Glomerular endothelial cell (primary cell): ENCODE measurements at places on chromosomes 6 and 20.

DNA sequence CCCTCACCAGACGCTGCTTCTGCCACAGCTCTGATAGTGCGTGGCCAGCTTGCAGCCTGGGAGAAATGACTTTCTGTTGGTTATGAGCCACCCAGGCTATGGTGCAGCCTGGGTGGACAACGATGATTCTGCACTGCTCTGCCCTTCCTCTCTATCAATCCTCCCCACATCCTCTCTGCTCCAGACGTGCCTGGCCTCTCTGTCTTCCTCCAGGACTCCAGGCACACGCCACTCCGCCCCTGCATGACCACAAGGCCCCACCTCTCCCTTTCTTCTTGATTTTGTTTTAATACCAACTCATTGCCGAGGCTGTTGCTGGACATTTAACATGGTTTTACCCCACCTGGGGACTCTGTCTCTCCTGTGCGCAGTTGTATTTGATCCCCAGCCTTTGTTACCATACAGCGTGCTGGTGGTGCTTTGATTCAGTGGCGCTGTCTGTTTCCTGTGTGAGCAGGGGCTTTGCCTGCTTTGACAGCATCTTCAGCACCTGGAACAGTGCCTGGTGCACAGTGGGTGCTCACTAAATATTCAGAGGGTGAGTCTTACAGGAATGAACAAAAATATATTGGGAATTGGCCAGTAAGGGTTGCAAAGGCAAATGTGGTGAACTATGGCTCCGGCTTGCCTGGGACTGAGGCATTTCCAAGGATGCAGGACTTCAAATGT lies 280.9 kb downstream of the CDH26 start:
- DNase-seq, result no peak

DNA sequence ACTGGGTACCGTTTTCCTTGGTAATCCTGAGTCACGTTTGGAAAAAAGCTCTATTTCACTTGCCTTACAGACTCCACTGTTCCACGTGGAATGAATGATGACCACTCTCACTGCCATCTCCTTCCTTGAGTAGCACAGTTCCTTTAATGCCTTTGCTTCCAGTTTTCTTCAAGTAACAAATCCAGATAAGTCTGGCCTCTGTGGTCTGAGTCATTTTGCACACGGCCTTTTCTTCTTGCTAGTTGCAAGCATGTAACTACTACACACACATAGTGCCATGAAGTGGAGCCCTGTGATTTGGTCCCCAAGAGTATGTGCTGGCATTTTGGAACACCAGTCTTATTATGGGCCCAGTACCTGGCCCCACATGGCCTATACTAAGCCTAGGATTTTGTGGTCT lies 182.8 kb downstream of the SASH1 start:
- DNase-seq, result no peak

DNA sequence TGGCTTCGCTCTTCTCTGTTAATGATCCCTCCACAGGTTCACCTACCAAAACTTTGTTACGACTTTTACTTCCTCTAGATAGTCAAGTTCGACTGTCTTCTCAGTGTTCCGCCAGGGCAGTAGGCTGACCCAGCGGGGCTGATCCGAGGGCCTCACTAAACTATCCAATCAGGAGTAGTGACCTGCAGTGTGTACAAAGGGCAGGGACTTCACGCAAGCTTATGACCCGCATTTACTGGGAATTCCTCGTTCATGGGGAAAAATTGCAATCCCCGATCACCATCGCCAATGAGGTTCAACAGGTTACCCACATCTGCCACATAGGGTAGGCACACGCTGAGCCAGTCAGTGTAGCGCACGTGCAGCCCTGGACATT lies 771.4 kb upstream of the DEFB115 start:
- DNase-seq, result no peak

DNA sequence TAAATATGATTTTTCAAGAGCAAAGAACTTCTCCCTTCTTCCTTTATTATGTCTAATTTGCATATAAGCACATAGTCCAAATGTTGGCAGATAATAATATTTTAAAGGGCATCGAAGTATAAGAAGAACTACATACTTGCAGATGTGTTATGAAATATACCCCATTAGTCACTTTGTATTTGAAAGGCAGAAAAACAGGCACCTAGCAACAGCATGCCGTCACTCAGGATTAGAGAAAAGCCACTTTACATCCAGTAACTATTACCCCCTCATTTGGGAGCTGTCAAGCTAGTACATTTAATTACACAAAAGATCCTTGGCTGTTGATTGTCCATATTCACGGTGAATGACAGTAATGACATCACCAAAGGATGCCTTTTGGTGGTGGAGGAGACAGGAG lies 99.3 kb upstream of the ARMC2 start:
- DNase-seq, result no peak

- no peak for DNase-seq
Observed at GRCh38 chr6:136771306-136771705, 21.0 kb downstream of the MAP3K5 start.
